ENCODE measurements at places on chromosomes 3 and 15.
A peak's percentile ranks its signal among the peaks of the same experiment; 100 is the strongest.

- DNase-seq = no peak
These were observed 135.6 kb upstream of the STAC start for GRCh38 chr3:36244728-36245127.

DNA sequence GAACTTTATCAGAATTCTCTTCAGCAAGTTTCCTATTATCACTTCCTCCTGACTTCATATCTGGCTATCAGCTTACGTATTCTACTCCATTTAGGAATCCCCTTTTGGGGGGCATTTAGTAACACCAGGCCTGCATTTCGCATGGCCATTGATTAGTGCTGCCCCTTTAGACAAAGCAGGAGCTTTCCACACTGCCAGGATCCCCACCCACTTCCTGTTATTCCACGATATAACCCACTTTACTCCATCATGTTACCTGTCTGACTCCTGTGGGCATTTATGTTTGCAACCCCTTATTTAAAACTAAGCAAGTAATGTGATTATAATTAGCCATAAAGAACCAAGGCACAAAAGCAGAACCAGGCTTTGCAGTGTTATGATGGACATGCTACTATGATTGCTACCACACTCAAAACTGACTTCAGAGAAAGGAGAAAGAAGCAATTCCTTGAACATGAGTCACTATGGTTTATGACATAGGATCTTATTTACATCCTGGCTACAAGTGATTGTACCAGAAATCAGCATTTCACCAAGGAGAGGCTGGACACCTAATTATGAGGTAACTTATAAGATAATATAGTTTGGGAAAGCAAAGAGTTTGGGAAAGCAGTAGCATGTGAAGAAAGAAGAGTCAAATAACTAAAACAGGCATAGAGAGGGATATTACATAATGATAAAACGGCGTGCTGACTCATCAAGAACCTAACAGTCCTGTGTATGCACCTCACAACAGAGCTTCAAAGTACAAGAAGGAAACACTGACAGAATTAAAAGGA, 96.3 kb downstream of the IGSF11 start:
- no peak for DNase-seq

DNA sequence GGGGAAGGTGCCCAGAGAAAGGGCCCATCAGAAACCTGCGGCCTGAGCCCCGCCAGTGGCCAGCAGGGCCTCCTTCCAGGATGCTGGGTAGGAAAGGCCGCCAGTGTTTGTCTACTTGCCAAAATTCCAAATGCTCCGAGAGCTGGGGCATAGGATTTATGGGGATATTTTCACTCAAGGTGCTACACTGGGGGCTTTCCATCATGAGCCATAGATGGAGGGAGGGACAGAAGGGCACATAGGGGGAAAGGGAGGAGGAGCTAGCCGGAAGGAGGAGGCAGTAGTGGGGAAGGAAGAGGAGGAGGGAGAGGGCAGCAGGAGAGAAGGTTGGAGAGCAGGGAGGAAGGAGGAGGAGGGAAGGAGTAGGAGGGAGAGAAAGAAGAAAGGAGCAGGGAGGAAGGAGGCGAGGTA, 494.7 kb upstream of the PROK2 start:
- DNase-seq = no peak

GRCh38 chr15:42908538-42908937, 12.0 kb downstream of the TTBK2 start:
- no peak for DNase-seq

GRCh38 chr3:147872568-147872967, 463.4 kb downstream of the ZIC1 start:
- DNase-seq = no peak

DNA sequence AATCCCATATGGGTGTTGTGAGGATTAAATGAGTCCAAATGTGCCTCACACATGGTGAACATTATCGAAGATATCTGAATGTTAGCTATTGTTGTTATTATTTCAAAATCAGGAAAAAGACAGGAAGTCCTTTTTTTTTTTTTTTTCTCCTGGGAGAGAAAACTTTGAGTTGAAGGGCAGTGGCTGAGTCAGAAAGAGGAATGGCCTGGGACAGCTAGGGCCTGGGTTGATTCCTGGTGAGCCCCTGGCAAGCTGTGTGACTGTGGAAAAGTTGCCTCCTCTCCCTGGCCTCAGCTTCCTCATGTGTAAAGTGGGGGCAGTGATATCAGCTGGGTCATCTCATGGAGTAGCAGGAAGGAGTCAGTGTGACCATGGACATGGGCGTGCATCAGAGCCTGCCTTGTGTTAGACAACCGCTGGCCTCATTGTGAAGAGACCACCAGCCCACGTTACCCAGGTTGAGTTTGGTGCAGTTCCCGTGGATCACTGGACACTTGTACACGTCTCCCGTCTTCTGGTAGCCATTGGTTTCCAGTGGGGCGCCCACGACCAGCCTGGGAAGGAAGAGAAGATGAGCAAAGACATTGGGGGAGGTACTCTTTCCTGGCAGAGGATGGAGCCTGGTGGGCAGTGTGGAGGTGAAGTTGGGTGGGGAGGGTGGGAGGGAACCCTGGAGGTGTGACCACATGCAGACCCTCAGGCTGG, 63.1 kb downstream of the ITGA11 start:
- DNase-seq = no peak

- no peak for DNase-seq
These were observed 7.1 kb upstream of the SSUH2 start for GRCh38 chr3:8651418-8652323.

DNA sequence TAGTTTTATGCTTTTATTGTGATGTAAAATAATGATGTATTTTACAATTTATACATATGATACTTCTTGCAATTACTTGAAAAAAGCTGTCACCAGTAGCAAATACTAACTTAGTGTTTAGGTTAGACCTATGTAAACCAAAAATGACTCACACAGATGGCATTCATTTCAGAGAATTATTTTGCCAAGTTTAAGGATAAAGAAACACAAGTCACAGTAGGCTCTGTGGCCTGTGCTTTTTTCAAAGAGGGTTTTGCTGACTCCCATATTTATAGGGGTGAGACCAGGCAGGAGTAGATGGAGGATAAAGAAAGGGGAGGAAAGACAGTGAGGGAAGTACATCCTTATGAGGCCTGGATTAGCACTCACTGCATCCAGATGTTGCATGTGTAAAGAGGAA, 356.6 kb upstream of the NPAP1 start:
- DNase-seq = no peak

- no peak for DNase-seq
These were observed 254.0 kb upstream of the SOX2 start for GRCh38 chr3:181457756-181458155.

GRCh38 chr3:70811880-70812279, 499.4 kb upstream of the MDFIC2 start:
- peak; percentile 1 for DNase-seq

GRCh38 chr15:62881056-62881455, 161.5 kb upstream of the TPM1 start:
- DNase-seq = no peak

- no peak for DNase-seq
These were observed 52.7 kb downstream of the NFKBIZ start for GRCh38 chr3:101902041-101902440.

- peak; percentile 13 for DNase-seq
These were observed 34.3 kb downstream of the IRAK2 start for GRCh38 chr3:10198761-10199649.

GRCh38 chr3:24195504-24196230, 250.6 kb downstream of the NR1D2 start:
- no peak for DNase-seq

- no peak for DNase-seq
These were observed 22.9 kb downstream of the MRAS start for GRCh38 chr3:138371070-138371965.

- no peak for DNase-seq
These were observed 23.9 kb upstream of the TRA2B start for GRCh38 chr3:185961675-185962232.

- no peak for DNase-seq
These were observed 291.9 kb upstream of the STT3B start for GRCh38 chr3:31240874-31241273.

- DNase-seq = no peak
These were observed 53.1 kb downstream of the BOC start for GRCh38 chr3:113264283-113265131.

- DNase-seq = no peak
These were observed 97.1 kb upstream of the ICE2 start for GRCh38 chr15:60576044-60576443.

DNA sequence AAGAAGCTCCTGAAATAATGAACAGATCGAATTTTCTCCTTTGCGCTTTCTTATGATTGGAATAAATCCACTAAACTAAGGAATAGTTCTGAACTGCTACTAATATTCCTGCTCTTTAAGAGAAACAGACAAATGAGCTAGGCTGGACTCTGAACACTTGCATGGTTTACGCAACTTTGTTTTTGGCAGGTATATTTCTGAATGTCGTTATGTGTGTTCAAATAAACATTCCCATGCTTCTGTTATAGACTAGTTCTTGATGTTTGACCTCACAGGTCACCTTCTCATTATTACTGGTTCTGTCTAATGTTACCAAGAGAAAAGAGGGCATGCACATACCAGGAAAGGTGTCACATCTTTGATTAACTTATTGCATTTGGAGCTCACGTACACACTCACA, 418.2 kb downstream of the EPHB1 start:
- no peak for DNase-seq

- DNase-seq = no peak
These were observed 590.3 kb upstream of the SGO1 start for GRCh38 chr3:20776286-20776685.

GRCh38 chr3:181134873-181135272, 145.3 kb upstream of the DNAJC19 start:
- DNase-seq = no peak

DNA sequence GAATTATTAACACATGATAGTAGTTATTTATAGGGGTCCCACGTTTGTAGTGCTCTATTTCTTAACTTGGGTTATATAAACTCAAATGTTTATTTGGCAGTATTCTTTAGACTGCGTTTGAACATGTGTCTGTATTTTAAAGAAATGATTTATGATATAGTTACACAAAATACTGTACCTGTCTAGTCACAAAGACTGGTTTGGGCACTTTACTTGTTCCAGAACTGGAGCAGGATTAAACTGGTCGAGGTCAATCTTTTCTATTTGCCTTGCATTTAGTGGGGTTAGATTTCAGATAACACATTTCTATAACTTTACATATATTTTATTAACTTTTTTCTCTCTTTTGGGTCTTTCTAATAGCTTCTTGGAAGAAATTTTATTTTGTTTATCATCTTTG, 39.5 kb downstream of the HACD3 start:
- no peak for DNase-seq

- DNase-seq = peak; percentile 51
These were observed 38.6 kb downstream of the ACSBG1 start for GRCh38 chr15:78195735-78196201.

GRCh38 chr15:51128701-51129100, 34.0 kb upstream of the TNFAIP8L3 start:
- no peak for DNase-seq

DNA sequence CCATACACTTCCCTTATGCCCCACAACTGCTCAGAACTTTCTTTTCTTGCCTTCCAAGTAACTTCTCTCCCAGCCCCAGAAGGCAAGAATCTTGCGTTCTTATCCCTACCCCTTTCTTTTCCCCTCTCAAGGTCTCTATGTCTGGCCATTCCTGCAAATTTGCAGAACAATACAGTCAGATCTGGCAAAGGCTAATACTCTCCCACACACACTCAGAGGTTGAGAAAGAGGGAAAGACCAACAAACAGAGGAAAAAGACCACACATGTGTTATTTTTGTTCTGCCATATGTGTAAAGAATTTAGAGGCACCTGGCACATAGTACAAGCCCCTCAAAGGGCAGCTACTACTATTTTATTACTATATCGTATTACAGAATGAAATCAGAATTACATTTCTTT, 25.7 kb downstream of the GJD2 start:
- no peak for DNase-seq

GRCh38 chr3:194093842-194094241, 42.1 kb upstream of the HES1 start:
- DNase-seq = no peak

DNA sequence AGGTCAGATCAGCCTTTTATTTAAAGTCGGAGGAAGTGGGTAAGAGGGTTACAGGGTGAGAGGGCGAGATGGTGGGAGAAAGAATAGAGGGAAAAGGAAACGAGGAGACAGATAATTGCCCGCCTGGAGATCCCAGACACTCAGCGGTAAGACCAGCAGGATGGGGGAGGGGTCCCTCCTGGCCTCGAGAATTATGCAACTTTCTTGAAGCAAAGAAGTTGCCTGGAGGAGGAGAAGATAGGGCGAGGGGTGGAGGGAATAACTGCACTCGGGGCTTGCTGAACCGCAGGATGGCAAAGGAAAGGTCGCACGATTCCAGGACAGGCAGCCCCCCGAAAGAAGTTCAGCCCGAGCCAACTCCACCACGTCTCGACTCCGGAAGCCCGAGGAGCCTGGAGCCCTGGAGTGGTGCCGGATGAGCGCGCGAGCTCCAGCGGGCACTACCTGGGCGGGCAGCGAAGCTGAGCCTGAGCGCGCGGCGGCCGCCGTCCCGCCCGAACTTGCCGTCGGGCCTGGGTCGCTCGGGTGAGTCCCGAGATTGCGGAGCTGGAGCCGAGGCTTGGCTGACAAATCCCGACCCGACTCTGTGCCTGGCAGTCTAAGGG, 402 bp downstream of the WWTR1 start:
- DNase-seq = no peak

DNA sequence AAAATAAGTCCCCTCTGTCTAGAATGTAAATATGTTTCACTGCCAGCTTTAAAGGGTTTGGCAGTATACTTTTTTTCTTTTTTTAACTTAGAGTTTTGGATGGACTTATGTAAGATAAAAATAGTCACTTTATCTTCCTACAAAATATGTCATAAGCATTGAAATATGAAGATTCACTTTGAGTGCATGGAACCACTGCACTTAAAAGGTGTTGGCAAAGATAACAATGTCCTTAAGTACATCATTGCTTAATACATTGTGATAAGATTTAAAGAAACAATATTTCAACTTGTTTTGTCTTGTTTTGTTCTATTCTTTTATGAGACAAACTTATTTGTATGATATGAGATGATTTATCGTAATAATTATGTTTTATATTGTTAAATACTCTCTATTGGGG, 66.3 kb upstream of the NAALADL2 start:
- no peak for DNase-seq

GRCh38 chr15:62412686-62413085, 247.6 kb upstream of the C2CD4B start:
- DNase-seq = no peak

All from GDM1 (cell line).